Kidney epithelial cell (primary cell): ENCODE measurements at places on chromosomes 5 and 9.
A peak's percentile ranks its signal among the peaks of the same experiment; 100 is the strongest.

DNA sequence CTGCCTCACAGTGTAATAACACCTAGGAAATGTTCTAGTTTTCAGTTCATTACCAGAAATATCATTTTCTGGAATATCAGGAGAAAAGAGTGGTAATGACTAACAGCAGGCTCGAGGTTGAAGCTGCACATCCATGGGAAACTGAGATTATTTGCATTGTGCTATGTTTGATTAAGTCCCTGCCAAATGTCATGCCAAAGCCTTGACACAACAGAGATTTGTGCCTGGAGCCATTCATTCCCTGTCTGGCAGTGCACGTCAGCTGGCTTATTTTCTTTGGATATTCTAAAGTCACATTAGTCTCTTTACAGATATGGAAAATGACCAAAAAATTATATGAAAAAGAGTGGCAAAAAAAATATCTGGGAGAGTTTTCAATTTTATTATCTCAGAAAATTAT lies 848.0 kb downstream of the PTPRD start:
- no peak for DNase-seq

DNA sequence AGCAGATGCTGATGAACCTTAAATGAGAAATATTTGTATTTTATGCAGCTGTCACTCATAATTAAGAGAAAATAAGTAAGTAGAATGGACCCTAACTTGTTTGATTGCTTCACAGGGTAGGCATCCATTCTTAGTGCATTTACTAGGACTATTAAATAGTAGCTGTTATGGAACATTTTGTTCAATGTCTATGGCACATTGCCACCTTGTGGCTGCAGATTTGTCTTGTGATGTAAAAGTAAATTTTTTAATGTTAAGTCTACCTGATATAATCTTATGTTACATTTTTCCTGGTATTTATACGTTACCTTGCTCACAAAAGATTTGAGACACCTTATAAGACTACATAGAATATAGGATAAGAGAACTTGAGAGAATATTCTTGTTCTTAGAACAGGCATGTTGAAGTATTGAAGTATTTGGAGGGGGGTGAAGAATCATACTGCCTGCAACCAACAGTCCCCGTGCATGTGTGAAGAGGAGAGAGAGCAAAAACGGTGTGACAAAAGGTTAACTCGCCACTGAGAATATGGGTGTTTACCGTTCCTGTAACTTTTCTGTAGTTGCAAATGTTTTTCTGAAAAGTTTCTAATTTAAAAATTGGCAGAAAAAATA lies 161.1 kb downstream of the MAST4 start:
- peak; percentile 21 for DNase-seq

DNA sequence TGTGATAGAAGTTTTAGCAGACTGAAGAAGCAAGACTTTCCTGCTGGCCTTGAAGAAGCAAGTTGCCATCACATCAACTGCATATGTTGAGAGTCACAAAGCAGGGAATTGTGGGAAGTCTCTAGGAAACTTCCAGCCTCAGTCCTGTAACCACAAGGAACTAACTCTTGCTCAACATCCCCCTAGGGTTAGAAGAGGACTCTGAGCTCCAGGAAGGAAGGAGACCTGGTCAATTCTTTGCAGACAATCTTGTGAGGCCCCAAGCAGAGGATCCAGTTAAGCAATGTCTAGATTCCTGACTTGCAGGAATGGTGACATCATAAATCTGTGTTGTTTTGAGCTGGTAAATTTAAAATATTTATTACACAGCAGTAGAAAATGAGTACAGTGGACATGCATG lies 18.6 kb upstream of the ZNF366 start:
- peak; percentile 18 for DNase-seq

DNA sequence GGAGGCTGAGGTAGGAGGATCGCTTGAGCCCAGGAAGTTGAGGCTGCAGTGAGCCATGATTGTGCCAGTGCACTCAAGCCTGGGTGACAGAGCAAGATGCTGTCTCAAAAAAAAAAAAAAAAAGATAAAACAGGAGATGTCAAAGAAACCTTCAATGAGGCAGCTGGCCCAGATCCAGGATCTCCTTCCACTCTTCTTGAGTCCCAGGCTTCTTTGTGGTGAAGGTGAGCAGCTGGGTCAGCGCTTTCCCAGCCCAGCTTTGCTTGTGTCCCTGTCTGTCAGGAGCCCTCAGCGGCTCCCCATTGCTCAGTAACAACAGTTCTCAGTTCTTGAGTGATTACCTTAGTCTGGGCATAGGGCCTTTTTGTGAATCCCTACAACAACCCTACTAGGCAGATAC lies 69.4 kb upstream of the PSD2 start:
- DNase-seq: no peak

GRCh38 chr9:115944166-115944948 lies 209.2 kb upstream of the PAPPA start:
- DNase-seq: no peak

GRCh38 chr5:74355041-74355824 lies 285.3 kb downstream of the ENC1 start:
- DNase-seq: no peak

- DNase-seq: no peak
These were observed 109.3 kb upstream of the HAND1 start for GRCh38 chr5:154587123-154588026.

GRCh38 chr9:101445353-101446029 lies 9.9 kb upstream of the ALDOB start:
- no peak for DNase-seq

- peak; percentile 92 for DNase-seq
These were observed 90.2 kb downstream of the ZNF462 start for GRCh38 chr9:106953174-106953573.

GRCh38 chr9:81578606-81579005 lies 110.7 kb downstream of the TLE1 start:
- no peak for DNase-seq

- DNase-seq: no peak
These were observed 72.5 kb downstream of the AP3B1 start for GRCh38 chr5:78221964-78222451.

GRCh38 chr5:132065351-132065937 lies 5.0 kb downstream of the IL3 start:
- peak; percentile 29 for DNase-seq

DNA sequence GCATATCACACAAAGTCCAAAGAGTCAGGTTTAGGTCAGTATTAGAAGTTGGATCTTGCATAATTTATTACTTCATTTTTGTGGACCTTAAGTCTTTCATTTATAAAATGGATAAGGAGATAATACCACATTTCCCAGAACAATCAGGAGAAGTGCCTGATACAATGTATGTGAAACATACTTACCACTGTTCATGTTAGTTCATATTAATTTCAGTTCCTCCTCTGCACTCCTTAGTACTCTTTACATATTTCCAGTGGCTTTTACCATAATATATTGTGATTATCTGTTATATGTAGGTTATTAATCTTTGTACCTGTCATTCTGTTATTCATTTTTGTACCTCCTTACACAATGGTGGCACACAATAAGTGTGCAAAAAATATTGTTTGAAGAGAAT lies 214.4 kb downstream of the ARL15 start:
- DNase-seq: no peak

GRCh38 chr5:58731641-58732040 lies 148.8 kb downstream of the RAB3C start:
- no peak for DNase-seq

DNA sequence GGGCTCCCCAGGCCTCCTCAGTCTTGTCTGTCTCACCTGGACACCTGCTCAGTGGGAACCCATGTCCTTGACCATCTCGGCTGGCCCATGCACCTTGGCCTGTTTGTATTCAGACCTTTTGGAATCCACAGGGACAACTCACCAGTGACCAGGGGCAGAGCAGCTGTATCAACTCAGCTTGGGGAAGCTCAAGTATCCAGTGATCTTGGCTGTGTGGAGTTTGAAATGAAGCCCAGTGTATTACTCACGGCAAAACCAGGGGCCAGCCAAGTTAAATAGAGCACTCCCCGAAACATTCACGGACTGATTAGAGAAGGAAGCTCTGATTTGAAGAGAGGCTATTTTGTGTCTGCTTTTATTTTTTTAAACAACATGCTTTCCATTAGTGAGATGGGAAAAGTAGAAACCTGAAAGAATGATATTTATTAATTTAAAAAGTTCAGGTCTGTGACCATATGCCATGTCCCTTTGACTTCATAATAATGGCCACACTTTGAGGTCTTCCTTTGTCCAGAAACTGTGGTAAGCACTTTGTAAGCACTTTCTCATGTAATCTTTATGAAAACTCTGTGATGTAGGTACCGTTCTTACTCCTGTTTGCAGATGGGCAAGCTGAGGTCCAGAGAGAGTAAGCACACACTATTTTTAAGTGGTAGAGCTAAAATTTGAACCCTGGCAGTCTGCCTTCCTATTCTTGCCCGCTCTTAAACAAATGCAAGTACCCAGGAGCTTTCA lies 656.5 kb downstream of the BNC2 start:
- DNase-seq: no peak

DNA sequence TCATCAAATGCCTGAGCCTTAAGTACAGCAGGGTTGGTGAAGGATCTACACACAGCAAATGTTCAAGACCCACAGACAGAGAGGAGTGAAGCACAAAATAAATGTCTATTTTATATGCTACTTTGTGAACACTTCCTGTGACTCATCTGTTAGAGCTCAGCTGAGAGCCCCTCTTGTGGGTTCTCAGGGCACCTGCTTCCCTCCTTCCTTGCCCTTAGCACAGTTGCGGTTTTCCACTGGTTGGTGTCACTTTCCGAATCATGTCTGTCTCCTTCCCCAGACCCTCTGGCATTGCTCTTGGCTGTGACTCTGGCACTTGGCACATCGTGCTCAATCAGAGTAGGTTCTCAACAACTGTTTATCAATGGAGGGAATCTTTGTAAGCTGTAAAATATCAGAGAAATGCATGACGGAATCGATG lies 128.5 kb upstream of the STC2 start:
- peak; percentile 32 for DNase-seq

DNA sequence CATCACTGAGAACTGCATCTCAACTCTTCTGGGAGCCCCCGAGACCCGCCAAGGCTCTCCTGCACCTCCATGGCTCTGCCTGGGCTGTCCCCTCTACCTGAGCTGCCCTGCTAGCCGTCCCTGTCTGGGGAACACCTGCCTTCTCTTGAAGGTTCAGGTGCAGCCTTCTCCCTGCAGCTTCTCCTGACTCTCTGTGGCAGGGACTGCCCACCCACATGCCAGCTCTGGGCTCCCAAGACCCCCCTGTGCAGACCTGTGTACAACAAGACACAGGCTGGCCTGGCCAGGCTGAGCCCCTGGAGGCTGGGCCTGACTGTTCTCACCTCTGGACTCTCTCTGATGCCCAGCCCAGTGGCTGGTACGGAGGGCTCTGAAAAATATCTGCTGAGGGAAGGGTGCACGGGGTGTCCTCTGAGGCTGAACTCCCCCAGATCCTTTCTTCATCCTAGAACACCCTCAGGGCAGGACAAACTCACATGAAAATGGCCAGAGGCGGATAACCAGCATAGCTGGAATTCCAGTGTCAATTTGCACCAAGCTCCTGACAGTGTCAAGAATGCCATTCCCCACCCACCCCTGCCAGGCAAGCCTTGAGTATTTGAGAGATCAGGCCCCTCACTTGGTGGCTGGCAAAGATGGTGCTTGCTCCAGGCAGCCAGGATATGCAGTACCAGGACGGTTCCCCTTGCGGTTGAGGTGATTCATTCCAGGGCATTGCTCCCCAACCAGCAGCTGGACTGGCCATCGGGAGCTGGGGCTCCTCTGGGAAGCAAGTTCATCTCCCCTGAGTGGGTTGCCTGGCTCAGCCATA lies 40.9 kb upstream of the SLC25A51 start:
- DNase-seq: no peak

DNA sequence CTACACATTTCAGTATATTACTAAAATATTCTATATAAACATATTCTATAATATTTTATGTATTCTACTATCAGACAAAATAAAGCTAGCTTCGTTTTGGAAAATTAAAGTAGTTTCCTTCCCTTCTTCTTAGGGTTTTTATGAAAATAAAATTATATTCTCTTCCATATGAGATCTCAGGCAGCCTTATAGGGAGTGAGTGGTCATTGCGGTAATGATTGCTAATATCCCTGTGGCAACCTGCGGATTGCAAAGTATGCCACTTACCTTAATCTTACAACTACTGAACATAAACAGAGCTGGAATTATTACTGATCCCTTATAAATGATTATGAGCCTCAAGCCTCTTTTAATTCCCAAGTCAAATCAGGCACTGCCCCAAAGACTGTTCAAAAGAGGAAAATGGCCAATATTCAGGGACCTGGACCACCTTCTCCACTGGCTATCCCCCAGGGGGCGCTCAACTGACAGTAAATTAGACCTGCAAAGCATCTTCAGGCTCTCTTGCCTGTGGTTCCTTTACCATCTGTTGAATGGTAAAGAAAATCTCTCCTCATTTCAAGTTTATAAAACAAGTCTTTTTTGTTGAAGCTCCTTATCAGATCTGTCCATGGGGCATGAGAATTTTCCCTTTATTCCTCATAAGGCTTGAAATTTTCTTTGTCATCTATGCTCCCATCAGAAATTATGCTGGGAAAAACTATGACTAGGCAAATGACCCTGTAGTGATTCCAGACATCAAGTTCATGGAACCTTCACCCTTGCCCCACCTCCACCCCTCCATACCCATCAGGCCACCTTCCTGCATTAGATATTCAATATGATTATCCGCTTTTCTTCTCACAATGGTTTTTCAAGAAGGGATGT lies 163.9 kb downstream of the CEMIP2 start:
- peak; percentile 5 for DNase-seq
